HL-60 (cell line): ENCODE measurements at places on chromosomes 1 and 21.

DNA sequence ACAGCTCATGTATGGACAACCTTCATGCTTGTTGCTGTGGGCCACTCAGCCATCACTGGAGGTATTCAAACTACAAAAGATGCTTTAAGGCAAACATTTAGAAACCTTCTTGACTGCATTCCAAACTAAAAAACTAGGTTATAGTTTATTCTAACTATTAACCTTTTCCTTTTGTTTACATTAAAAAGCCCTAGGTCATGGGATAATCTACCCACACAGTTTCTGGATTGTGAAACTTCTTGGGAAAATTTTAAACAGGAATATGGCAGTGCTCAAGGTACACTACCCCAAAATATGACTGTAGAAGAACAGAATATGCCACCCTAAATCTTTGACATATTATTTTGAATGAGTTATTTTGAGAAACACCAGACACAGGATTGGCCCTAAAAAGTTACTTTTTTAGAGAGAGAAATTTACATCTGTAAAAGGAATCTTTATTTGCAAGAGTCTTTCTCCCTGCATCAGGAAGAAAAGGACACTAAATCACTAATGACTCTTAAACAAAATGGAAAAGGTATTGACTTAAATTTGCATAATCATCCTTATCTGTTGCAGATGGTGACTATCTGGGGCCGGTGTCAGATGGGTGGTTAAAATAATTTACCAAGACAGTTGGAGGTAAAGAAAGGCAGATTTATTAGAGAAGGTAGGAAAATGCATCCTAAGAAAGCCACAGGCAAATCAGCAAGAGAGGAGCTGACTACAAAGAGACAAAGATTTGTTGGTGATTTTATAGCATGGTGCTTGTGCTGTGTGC lies 25.1 kb upstream of the NUF2 start:
- no peak for DNase-seq

- no peak for DNase-seq
Measured at GRCh38 chr1:9044236-9044635, 18.0 kb upstream of the SLC2A7 start.

- DNase-seq = no peak
Measured at GRCh38 chr1:61184040-61184713, 101.8 kb downstream of the NFIA start.

- DNase-seq = no peak
Measured at GRCh38 chr1:78419309-78419708, 71.5 kb upstream of the PTGFR start.

- peak; percentile 11 for DNase-seq
Measured at GRCh38 chr21:17491716-17492414, 21.0 kb upstream of the CXADR start.

DNA sequence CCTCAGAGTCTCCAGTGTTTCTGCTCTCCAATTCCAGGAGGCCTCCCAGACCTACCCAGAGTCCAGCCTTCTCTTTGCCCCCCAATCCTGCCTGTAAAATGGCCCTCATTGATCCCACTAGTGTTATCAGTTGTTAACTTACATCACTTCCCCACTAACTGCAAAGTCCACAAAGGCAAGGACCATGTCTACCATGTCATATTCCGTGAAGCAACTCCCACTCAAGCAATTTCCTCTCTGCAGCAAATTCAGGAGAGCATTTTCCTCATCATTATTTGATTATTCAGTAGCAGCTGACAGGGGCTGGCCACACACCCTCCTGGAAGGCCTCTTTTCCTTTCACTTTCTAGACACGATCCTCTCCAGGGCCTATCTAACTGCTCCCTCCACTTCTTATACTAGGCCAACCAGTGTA lies 153.5 kb downstream of the RERE start:
- no peak for DNase-seq

- no peak for DNase-seq
Measured at GRCh38 chr1:183185941-183186490, at the start of gene LAMC2. LAMC2 (plus strand) TSS chr1:183186264; CDS start chr1:183186353, 89 bp downstream.

DNA sequence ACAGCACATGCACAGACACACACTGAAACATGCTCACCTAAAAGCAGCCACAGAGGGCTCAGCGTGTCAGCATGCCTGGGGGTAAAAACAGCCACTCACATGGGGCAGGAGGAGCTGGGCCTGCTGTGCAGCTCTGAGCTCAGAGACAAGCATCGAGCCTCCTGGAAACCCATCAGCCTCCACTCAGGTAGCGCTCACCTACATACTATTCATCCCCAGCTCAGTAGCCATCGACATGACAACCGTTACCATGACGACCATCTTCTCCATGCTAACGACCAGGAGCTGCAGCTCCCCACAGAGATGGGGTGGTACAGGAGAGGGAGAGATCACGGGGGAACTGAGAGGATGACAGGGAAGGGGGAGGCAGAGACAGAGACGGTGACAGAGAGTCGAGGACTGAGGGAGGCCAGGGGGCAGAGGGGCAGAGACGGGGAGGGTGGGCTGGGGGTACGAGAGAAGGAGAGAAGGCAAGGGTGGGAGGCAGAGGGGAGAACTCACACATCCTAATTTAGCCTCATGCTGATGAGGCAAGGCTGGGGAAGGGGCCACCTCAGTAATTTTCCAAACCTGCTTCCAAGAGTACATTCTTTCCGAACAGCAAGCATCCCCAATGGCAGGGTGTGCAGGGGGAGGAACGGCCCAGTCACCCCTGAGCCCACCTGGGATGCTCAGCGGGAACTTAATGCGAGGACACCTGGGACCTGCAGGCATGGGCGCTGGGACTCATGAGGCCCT lies 28.4 kb downstream of the SDC3 start:
- DNase-seq = no peak

DNA sequence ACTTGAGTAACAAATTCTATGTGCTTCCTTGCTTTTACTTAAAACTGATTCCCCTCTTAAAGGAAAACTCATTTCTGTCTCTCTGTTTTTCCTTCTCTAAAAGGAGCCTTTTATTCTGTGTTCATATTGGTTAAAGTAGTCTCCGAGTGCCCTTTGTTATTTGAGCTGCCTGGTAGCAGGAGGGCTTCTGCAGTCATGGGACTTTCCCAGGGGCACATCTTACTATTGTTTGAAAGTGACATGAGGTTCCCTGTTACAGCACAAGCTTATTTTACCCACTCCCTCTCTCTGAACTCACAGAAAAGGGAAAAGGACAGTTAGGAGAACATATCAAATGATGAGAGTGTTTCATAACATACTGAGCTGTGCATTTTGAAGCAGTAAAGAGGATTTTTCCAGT lies 58.1 kb upstream of the ANGPTL1 start:
- DNase-seq = no peak

- no peak for DNase-seq
Measured at GRCh38 chr1:113519556-113519955, 129.2 kb downstream of the MAGI3 start.

- DNase-seq = no peak
Measured at GRCh38 chr1:175871647-175872046, 128.3 kb upstream of the TNR start.

- DNase-seq = no peak
Measured at GRCh38 chr1:155080312-155081228, 1.9 kb downstream of the EFNA3 start.

DNA sequence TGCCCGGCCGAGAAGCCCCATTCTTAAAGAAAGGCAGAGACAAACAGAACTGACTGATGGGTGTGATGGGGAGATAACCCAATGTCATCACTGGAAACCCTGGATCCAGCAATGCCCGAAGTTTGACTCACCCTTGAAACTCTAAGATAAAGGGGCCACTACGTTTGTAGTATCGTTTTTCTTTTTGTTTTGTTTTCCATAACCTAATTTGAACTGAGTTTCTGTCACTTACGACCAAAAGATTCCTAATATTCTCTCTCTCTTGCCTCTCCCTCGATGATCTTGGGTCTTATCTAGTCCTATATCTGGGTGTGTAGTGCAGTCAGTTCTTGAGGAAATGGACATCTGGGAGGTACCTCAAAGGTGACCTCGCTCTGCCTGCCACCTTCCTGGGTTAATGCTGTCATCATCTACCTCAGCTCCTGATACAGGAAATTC lies 57.8 kb upstream of the ID3 start:
- no peak for DNase-seq

- DNase-seq = no peak
Measured at GRCh38 chr21:34648739-34649297, 20.0 kb upstream of the CLIC6 start.

GRCh38 chr1:159838715-159839114 lies 12.0 kb downstream of the SLAMF8 start:
- no peak for DNase-seq

DNA sequence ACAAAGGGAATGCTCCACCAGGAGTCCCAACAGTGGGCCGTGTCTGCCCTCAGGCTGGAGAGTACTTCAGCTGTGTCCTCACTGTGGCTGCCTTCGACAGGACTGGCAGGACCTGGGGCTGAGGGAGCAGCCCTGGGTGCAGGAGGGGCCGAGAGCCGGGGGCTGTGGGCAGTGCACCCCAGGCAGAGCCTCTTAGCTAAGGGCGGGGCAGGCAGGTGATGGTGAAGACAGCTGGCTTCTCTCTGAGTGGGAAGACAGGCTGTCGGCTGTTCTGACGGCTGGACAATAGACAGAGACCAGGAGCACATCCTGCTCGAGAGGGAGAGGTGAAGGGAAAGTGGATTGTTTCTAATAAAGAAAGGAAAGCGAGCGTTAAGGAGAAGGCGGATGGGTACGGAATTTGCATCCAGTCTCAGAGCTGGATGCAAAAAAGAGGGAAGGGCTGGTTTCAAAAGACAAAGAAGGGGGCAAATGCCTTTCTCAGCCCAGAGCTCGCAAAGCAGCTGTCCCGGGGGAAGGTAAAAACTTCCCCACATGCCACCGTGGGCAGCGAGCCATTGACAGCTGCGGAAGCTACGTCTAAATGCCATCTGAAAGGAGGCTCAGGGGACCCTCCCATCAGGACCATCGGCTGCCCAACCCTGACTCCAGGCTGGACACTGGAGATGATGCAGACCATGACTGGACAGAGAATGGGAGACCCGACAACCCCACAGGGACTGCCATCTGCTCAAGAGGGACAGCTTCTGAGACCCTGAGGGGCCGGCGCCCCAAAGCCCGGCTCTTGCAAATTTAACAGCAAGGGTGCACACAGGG lies 92.0 kb downstream of the STUM start:
- no peak for DNase-seq

- no peak for DNase-seq
Measured at GRCh38 chr1:223774134-223774814, 61.9 kb downstream of the CAPN2 start.

GRCh38 chr1:173301507-173301906 lies 94.4 kb upstream of the TNFSF4 start:
- no peak for DNase-seq

DNA sequence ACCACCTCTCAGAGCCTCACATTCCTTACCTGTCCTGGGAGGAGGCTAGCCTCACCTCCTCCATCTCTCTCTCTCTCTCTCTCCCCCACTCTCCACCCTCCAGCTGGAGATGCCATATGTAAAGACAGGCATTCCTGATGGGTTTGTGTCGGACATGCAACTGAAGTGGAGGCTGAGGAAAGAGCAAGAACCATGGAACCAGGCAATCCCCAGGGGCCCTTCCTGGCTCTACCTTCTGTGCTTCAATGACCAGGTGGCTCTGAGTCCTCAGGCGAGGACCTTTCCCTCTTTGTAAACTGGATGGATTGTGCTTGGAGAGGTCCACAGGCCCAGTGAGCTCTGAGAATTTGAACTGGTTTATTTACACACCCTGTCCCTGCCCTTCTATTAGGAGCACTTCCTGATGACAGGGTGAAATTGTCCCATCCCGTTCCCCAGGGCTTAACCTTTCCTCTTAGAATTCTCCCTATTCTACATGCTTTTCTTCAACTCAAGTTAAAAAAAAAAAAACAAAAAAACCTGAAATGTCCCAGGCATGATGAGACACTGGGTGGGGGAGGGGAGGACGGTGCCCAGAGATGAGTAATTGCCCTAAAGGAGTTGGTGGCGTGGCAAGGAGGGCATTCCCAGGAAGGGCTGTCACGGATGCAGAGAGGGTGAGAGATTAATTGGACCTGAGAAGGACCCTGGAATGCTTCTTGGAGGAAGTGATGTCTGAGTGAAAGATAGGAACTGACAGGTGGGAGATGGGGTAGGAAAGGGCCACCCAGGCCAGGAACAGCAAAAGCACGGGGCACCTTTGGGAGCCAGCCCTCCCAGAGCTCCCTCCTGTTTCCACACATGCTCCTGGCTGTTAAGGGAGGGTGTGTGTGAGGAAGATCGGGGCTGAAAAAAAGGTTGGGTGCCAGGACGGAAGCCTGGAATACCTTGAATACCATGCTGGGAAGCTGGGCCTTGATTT lies 50.2 kb upstream of the WASF2 start:
- no peak for DNase-seq

- DNase-seq = peak; percentile 10
Measured at GRCh38 chr1:224116131-224116530, 2.2 kb downstream of the FBXO28 start.

DNA sequence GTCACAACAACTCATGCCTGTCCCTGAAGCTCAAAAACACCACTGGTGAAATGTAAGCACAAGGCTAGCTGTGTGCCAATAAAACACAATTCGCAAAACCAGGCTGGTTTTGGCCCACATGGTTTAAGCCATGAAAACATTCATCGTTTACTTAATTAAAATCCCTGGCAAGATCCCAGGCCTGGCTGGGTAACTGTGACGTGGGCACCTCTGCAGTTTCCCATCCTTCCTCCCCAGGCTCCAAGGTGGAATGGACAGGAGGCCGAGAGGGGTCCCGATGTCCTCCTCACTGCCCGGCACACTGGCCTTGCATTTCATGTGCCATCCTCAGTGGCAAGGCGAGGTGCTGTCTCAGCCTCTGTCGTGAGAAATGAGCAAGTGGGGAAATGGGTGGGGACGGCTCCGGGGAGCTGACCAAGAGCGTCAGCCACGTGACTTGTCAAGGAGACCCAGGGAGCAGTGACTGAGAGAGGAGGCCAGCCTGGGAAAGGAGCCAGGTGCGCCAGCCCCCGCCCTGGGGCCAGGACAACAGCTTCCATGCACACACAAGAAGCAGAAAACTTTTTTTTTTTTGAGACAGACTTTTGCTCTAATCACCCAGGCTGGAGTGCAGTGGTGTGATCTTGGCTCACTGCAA lies 153.1 kb upstream of the RAB4A start:
- peak; percentile 44 for DNase-seq

GRCh38 chr1:55334160-55334559 lies 119.0 kb upstream of the USP24 start:
- DNase-seq = no peak

- DNase-seq = no peak
Measured at GRCh38 chr1:236948381-236948780, 55.9 kb downstream of the MT1HL1 start.

- no peak for DNase-seq
Measured at GRCh38 chr1:223504741-223505140, 111.5 kb downstream of the CCDC185 start.

GRCh38 chr1:218408135-218408534 lies 63.0 kb downstream of the TGFB2 start:
- DNase-seq = no peak
